ENCODE measurements at places on chromosomes 7 and 10. TPM values are rescaled to one million over a fixed set of nuclear protein-coding genes. Genes with fewer than 3 reads are reported as not detected.

The LRRTM3 gene
- under 0.01 TPM for total RNA-seq

The C10orf143 gene
- total RNA-seq: 0.56 TPM

The OLAH gene
- under 0.01 TPM for total RNA-seq

The CALHM3 gene
- not detected for total RNA-seq

The SPDYE2 gene
- not detected for total RNA-seq

The ARMS2 gene
- total RNA-seq: not detected

The COPG2 gene
- 41.7 TPM for total RNA-seq

The FANK1 gene
- 1.9 TPM for total RNA-seq

The CCDC201 gene
- total RNA-seq: not detected

The CALCR gene
- not detected for total RNA-seq

The ANKRD61 gene
- total RNA-seq: under 0.01 TPM

GRCh38 chr10:103067956-103068355 is 125.1 kb downstream of the NT5C2 start:
- H3K27ac ChIP-seq: no peak overlapping the region
- H3K36me3 ChIP-seq: peaks cover 19% of the 10 kb centered on the region
- H3K4me1 ChIP-seq: peaks cover 7% of the 10 kb centered on the region
- DNase-seq: peak; percentile 52
- no peaks in the 10 kb centered on the region for H3K27me3 ChIP-seq

DNA sequence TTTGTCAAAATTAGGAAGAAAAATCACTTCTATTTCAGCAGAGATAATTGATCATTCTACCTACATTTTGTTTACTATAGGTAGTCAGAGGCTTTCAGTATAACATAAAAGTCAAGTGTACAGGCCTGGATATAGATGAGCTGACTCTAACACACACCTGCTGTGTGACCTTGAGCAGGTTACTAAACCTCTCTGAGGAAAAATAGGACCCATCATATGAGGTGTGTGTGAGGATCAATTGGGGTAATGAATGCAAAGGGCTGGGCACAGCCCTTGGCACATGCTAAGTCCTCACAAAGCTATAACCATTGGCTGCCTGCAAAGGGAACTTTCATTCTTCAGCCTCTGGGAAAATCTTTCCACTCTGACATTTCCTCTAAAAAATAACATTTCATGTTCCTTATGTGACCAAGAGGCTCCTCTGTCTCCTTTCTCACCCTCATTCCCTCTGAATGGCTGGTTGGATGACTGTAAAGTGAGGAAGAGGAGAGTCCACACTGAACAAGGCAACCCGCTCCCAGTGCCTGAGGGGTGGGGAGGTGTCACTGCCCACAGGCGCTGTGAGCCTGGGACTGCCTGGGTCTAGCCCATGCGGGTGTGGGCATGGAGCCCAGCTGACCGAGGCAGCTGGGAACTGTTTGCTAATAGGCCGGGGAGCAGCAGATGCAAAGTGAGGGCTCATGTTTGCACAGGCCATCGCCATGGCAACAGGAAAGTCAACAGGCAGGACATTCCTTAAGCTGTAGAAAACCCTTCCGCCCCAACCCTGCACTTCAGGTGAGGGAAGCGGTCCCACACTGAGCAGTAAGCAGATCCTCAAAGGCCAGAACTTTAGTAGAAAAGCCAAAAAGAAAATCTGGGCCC is 36.8 kb downstream of the MYOF start:
- H3K36me3 ChIP-seq: peaks cover 22% of the 10 kb centered on the region
- H3K27ac ChIP-seq: peak overlapping the region; percentile 72
- H3K27me3 ChIP-seq: no peaks in the 10 kb centered on the region

DNA sequence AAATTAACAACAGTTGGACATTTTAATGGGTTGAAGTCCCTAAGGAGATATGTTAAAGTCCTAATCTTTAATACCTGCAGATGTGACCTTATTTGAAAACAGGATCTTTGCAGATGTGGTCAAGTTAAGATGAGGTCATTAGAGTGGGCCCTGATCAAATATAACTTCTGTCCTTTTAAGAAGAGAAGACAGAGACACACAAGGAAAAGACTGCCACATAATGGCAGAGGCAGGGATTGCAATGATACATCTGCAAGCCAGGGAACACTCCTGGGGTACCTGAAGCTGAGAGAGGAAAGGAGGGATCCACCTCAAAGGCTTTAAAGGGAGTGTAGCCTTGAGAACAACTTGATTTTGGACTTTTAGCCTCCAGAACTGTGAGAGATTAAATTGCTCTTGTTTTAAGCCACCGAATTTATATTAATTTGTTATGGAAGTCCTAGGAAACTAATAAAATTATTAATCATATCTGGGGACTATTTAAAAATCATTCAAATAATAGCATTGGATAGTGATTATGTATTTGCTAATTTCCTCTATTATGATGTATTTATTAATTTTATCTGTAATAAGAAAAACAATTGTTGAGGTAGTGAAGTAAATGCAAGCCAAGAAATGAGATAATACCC is 700.0 kb upstream of the PCDH15 start:
- no peak overlapping the region for H3K4me3 ChIP-seq
- H3K36me3 ChIP-seq: no peaks in the 10 kb centered on the region
- DNase-seq: no peak
- no peaks in the 10 kb centered on the region for H3K27me3 ChIP-seq

DNA sequence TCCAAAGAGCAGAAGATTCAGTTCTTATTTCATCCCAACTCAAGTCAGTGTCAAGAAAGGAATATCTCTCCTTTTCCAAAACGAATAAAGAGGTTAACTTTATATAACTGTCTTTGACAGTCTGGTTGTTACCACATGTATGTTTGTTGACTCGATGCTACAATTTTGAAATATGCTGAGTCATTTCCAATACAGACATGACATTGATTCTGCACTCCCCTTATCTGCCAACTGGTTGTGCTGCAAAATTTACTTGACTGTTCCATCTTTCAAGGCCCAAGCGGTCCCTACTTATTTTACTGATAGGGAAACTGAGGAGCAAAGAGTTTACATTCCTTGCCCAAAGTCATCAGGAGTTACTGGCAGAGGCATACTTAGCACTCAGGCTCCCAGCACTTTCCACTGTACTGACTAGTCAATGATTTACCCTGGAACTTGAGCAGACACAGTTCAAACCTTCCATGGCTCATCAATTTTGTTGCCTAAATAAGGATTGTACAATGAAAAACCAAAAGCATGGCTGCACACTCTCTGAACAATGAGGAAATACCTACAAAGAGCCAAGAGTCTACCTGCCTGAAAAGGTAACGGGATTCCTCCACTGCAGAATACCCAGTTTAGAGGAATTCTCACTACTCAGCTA is 52.8 kb downstream of the ABLIM1 start:
- H3K27me3 ChIP-seq: no peaks in the 10 kb centered on the region
- H3K27ac ChIP-seq: no peak overlapping the region
- H3K4me1 ChIP-seq: no peaks in the 10 kb centered on the region
- no peaks in the 10 kb centered on the region for H3K36me3 ChIP-seq
- no peak for DNase-seq

DNA sequence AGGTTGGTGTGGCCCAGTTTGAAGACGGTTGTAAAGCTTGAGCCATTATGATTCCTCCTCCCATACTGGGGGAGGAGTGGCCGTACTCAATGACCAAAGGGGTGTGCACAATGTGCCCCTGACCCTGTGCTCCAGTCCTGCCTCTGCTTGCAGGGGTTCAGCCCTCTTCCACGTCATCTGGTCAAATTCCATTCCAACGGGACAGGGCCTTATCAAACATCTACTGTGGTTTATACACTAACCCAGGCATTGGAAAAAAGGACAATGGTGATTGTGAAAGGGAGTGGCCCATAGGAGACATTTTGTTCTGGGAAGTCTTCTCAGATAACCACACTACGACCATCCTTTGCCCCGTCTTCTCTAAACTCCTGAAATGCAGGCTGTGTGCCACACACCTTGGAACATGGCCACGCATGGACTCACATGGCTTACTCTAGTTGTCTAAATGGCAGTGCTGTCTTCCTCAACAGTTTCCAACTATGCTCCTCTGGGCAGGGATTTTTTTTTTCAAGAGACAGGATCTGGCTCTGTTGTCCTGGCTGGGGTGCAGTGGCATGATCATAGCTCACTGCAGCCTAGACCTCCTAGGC is 103.0 kb downstream of the JCAD start:
- peaks cover 18% of the 10 kb centered on the region for H3K4me1 ChIP-seq
- peaks cover 6% of the 10 kb centered on the region for H3K27me3 ChIP-seq
- H3K27ac ChIP-seq: no peak overlapping the region
- H3K4me3 ChIP-seq: no peak overlapping the region

GRCh38 chr10:124318811-124319210 is 99.9 kb downstream of the OAT start:
- no peaks in the 10 kb centered on the region for H3K4me1 ChIP-seq
- no peak overlapping the region for H3K4me3 ChIP-seq
- no peaks in the 10 kb centered on the region for H3K36me3 ChIP-seq
- H3K27me3 ChIP-seq: no peaks in the 10 kb centered on the region
- H3K27ac ChIP-seq: no peak overlapping the region
- DNase-seq: no peak

- H3K4me1 ChIP-seq: no peaks in the 10 kb centered on the region
- H3K27ac ChIP-seq: no peak overlapping the region
- DNase-seq: no peak
- no peaks in the 10 kb centered on the region for H3K36me3 ChIP-seq
- H3K4me3 ChIP-seq: no peak overlapping the region
- peaks cover 3% of the 10 kb centered on the region for H3K27me3 ChIP-seq
Observed at GRCh38 chr7:12578930-12579640, 8.6 kb downstream of the SCIN start.

- H3K27ac ChIP-seq: peak overlapping the region; percentile 74
- peak overlapping the region; percentile 93 for H3K4me3 ChIP-seq
- DNase-seq: peak; percentile 28
- H3K27me3 ChIP-seq: no peaks in the 10 kb centered on the region
- no peaks in the 10 kb centered on the region for H3K4me1 ChIP-seq
Observed at GRCh38 chr7:107579554-107579884, 527 bp upstream of the BCAP29 start.

DNA sequence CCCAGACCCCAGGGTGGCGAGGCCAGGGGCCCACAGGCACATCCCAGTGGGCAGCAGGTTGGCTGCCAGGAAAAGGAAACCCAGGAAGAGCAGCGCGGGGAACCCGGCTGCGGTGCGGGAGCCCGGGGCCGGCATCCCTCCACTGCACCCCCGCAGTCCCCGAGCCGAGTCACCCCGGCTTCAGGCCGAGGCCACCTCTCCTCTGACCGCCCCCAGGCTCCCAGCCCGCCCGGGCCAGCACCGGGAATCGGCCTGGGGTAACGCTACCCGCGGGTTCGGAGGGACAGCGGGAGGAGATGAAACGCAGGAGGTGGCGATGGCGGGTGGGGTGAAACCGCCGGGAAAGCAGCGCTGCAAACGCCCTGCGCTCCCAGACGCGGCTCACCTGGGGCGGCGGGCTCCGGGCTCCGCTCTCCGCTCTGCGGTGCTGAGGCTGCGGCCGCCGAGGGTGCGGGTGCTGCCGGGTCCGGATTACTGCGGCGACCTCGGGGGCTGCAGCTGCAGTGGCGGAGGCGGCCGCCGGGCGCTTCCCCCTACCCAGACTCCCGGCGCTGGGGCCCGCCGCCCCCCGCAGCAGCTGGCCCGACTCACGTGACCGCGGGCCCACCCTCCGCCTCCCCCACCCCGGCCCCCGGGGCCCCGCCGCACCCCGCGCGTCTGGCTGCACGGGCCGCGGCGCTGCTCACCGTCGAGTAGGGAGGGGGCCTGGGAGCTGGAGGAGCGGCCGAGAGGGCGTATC is at the start of gene SCRN1:
TSS of gene SCRN1 (minus strand) at position 545 of the 739 bp plus-strand sequence. CDS start 20,734 bp downstream, outside the sequence.
- H3K27ac ChIP-seq: peak within 1 kb of the TSS; percentile 97
- no peaks in the 10 kb centered on the region for H3K27me3 ChIP-seq
- peak within 1 kb of the TSS; percentile 99 for H3K4me3 ChIP-seq
